ENCODE measurements at places on chromosomes 13 and 19.

DNA sequence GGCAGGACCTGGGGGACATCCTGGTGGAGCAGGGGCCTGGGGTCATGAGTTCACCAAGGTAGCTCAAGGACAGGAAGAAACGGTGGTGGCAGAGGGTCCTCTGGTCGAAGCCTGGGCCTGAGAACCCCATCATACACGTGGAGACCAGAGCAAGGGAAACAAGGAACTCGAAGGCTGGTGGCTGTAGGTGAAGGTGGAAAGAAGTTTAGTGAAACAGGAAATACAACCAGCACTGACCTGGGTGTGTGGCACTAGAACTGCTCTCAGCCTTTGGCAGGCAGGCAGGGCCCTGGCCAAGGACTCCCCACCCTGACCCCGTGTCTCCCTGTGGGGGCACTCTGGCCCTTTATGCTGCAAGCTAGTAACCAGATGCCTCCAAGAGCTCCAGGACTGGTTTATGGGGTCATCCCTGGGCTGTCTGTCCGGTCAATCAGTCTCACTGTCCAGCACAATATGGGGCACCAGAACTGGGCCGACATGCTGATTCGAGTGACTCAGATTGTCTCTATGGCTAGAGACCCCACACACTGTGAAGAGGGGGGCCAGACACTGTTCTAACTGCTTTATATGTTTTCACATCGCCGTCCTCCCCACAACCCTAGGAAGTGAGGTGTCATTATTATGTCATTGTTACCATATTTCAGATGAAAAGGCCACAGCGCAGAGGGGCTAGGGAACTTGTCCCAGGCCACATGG, 3.8 kb downstream of the COX6B2 start:
- no peak for DNase-seq

- no peak for DNase-seq
Observed at GRCh38 chr19:39084732-39085080, 538 bp downstream of the ACP7 start.

DNA sequence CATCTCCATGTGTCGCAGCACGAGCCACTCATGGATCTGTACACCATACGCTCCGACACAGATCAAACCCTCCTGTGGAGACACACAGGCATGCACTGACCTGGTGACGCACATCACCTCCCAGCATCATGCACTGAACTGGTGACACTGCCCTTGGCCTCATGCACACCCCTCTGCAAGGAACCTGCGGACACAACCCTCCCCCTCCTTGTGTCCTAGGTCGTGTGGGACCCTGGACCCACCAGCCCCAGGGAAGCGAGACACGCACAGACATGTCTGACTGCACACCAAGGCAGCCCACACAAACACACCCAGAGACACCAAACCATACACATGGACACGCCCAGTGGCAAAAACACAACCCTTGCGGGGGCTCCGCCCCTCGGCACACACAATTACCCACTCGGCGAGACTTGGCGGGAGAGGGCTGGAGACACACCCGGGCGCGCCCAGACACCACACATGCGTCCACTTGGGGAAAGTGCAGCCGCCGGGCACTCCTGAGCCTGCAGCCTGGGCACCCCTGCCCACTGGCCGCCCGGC, 2.0 kb upstream of the KCNN4 start:
- DNase-seq, result no peak

DNA sequence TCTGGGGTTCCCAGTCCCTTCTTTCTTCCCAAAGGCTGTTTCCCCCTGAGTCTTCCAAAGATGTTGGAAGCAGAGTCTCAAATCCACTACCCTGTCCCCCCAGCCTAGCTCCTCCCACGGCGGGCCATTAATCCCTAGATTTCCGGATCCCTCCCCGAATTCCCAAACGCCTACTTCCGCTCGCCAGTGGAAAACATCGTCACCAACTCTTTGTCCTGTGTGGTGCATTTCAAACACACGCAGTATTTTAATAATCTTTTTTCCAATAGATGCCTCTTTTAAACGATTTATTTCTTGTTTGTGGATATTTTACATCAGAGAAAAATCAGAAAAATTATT, 610 bp downstream of the ZNF791 start:
- no peak for DNase-seq
